Endothelial cell of coronary artery (primary cell): ENCODE measurements at places on chromosomes 12 and 14. TPM values are rescaled to one million over a fixed set of nuclear protein-coding genes. Genes with fewer than 3 reads are reported as not detected.

The JPH4 gene
- not detected in 2 replicates for total RNA-seq

The OR4E2 gene
- not detected in 2 replicates for total RNA-seq

The ACOT4 gene
- 0.27 and 0.38 TPM in 2 replicates for total RNA-seq

The AICDA gene
- not detected in 2 replicates for total RNA-seq

The MIP gene
- total RNA-seq: not detected in 2 replicates

The LETMD1 gene
- 23.9 and 32.4 TPM in 2 replicates for total RNA-seq

The GUCY2C gene
- not detected in 2 replicates for total RNA-seq

The SERPINA3 gene
- 0.18 and 36.9 TPM in 2 replicates for total RNA-seq

The SYCP3 gene
- 0.09 and 0.19 TPM in 2 replicates for total RNA-seq

The GATC gene
- 14.4 and 18.1 TPM in 2 replicates for total RNA-seq

The NTN4 gene
- 92.9 and 390 TPM in 2 replicates for total RNA-seq

The HOXC6 gene
- total RNA-seq: 0.66 TPM in 1 of 2 replicates, not detected in the other

The MORN3 gene
- total RNA-seq: 0.28 and 1.1 TPM in 2 replicates

The NXPH4 gene
- total RNA-seq: 2.5 TPM in 1 of 2 replicates, not detected in the other

The GPX2 gene
- total RNA-seq: 0.09 TPM in 1 of 2 replicates, not detected in the other

The SERPINA12 gene
- total RNA-seq: not detected in 2 replicates

The PROX2 gene
- not detected in 2 replicates for total RNA-seq

The TCL1B gene
- not detected in 2 replicates for total RNA-seq

The TMCC3 gene
- total RNA-seq: 18.3 and 30.9 TPM in 2 replicates

The LUM gene
- 0.18 and 1.2 TPM in 2 replicates for total RNA-seq

The TRMT61A gene
- 7.1 and 7.2 TPM in 2 replicates for total RNA-seq

The RAPGEF3 gene
- 26.9 and 27.4 TPM in 2 replicates for total RNA-seq

The DDX24 gene
- 94.9 and 110 TPM in 2 replicates for total RNA-seq

The MYL2 gene
- not detected in 2 replicates for total RNA-seq

The ZFHX2 gene
- 0.27 and 0.38 TPM in 2 replicates for total RNA-seq

The ACVRL1 gene
- 448 and 520 TPM in 2 replicates for total RNA-seq

The ACOT6 gene
- total RNA-seq: 0.09 TPM in 1 of 2 replicates, not detected in the other

The LTB4R gene
- 1.7 and 3.3 TPM in 2 replicates for total RNA-seq

The FAM90A1 gene
- total RNA-seq: 0.09 TPM in 1 of 2 replicates, not detected in the other

The METTL25 gene
- 12.5 and 13.0 TPM in 2 replicates for total RNA-seq

The SART3 gene
- total RNA-seq: 127 and 134 TPM in 2 replicates

The GRIN2B gene
- not detected in 2 replicates for total RNA-seq

The RNASE3 gene
- not detected in 2 replicates for total RNA-seq

The SIX1 gene
- total RNA-seq: 0.27 and 0.28 TPM in 2 replicates

The NKX2-8 gene
- not detected in 2 replicates for total RNA-seq

The RIMBP2 gene
- not detected in 2 replicates for total RNA-seq

The SLC38A2 gene
- total RNA-seq: 283 and 481 TPM in 2 replicates

The PPP4R3A gene
- total RNA-seq: 73.8 and 86.3 TPM in 2 replicates

The SCN8A gene
- total RNA-seq: 5.7 and 16.6 TPM in 2 replicates

The NFATC4 gene
- total RNA-seq: 14.8 and 25.8 TPM in 2 replicates

The ASCL1 gene
- total RNA-seq: not detected in 2 replicates

The KLHL33 gene
- not detected in 2 replicates for total RNA-seq

The IFI27 gene
- 168 and 327 TPM in 2 replicates for total RNA-seq

The KRT3 gene
- total RNA-seq: not detected in 2 replicates

The KRT2 gene
- not detected in 2 replicates for total RNA-seq

The RFC5 gene
- 12.0 and 19.7 TPM in 2 replicates for total RNA-seq
